ENCODE measurements at places on chromosomes 2 and 18. TPM values are rescaled to one million over a fixed set of nuclear protein-coding genes. Genes with fewer than 3 reads are reported as not detected.

- peak; percentile 58 for DNase-seq
Observed at GRCh38 chr2:1546023-1546591, 132.8 kb downstream of the TPO start.

DNA sequence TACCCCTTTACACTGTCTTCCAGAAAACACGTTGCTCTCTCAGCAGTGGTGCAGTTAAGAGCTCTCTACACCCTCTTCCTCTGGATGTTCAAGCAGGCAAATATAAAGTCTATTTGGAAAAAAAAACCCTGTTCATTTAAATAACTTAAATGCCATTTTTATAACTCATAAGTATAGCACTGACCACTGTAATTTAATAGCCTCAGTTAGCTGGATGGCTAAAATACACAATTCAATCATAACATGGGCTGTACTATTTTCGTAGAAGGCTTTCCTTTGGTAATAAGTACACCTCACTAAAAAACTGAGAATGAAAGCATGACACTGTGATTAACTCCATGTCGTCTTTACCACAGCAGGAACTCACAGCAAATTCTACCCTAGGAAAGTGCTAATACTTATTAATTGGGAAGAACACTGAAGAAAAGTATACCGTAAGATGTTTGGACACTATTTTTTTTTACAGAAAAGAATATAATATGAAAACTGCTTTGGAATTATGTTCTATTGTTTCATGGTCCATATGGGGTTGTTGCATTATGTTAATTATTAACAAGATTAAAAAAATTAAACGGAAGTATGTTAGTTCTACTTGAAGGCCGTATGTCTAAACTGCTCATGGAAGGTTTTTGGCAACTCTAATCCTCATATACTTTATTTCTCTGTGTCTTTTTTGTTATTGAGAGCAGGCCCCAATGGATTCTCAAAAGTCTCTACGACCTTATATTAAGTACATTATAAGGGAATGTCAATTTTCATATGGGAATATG is 269.1 kb downstream of the ZNF385B start:
- no peak for DNase-seq

- no peak for DNase-seq
Observed at GRCh38 chr2:100179806-100180205, 37.4 kb upstream of the AFF3 start.

- DNase-seq, result peak; percentile 65
Observed at GRCh38 chr2:102116630-102117471, 25.7 kb upstream of the IL1R1 start.

DNA sequence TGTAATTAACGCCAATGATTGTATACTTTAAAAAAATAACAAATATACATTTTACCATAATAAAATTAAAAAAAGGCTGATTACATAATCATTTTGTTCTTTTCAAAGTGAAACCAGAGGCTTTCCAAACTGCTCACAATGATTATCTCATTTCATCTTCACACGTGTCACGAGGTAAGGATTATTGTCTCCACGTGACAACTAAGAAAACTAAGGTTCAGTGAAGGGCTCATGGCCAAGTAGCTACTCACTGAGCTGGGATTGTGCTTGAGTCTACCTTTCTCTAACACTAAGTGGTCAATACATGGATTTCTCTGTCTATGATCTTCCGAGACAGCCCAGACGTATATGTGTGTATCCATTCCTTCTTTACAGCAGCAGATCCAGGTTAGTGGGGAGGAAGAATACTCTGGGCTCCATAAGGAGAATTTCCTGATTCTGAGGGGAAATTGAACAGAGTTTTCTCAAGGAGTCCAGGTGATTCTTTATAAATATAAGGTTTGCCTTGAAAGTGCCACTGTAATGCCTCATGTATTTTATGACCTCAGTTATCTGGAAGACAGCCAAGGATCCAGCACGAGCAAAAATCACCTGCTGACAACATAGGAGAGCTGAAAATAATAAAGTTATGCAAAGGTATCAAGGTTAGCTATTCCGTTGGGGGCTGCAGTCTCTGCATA is 25.6 kb upstream of the ACSL3 start:
- no peak for DNase-seq

DNA sequence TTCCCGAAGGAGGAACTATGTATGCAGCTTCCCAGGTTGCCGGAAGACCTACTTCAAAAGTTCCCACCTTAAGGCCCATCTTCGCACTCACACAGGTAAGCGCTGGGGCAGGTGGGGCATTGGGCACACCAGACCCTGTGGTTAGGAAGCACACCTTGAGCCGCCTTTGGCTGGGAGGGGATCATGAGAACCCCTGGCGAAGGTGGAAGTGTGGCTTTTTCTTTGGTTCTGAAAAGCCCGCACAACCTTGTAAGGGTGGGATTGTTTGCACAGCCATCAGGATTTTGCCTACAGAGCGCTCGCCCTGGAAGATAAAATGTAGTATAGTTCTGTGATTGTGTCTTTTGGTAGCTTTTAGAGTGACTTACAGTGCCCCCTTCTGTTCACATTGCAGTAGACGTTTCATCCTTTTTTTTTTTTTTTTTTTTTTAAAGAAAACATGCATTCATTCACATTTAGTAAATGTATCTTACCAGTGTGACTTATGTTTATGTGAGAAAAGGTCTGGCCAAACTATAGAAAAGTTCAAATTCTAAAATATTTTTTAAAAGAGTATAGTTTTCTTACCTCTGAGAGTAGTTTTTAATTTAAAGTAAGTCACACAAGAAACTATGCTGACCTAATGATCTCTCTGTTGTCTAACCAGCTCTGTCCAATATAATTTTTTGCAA is 5.3 kb downstream of the KLF11 start:
- no peak for DNase-seq

- DNase-seq, result peak; percentile 30
Observed at GRCh38 chr2:68225119-68225632, 27.2 kb downstream of the PPP3R1 start.

DNA sequence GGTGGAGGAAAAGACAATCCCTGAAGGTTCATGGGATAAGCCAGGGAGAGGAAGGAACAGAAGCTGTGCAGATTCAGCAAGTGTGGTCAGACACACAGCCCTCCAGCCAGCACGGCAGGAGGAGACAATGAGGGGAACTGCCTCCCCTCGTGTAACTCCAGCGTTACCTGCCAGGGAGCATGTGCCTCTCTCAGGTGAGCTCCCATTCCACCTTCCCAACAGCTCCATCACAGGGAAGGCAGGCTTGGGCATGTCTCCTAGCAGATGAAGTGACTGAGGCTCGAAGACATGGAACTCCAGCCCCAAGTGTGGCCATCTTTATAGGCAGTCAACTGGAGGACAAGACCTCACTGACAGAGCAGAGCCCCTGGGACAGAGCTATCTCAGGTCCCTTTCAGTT is 47.4 kb downstream of the ZBTB7C start:
- DNase-seq, result peak; percentile 35

DNA sequence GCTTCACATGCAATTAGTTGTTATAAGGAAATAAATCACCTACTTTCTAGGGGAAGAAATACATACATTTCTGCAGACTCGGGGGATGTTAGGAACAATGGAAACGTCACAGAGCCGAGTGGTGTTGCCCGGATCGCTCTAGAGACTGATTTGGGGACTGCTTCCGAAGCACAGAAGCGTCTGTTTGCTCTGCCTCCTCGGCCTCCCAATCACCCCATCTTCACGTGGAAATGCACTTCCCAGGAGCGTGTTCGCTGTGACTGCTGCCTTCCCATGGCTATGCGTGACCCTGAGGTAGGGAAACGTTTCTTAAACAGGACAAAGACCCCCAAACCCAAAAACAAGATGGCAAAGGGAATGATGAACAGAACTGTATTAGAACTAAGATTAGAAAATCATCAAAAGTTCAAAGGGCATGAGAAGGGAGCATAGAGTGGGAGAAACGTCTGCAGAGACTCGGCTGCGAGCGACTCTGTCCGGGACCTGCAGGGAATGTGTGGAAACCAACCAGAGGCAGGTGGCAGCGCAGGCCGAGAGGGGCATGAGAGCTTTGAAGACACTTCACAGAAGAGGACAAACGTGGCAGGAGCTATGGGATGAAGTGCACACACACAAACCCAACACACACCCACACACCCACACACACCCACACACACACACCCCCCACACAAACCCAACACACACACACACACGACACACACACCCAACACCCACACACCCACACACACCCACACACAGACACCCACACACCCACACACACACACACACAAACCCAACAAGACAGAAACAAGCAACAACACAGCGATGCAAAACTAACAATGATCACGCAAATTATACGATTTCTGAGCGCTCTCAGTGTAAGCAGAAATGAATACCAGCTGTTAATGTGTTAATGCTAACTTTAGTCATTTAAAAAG is 41.3 kb downstream of the RTP5 start:
- no peak for DNase-seq

DNA sequence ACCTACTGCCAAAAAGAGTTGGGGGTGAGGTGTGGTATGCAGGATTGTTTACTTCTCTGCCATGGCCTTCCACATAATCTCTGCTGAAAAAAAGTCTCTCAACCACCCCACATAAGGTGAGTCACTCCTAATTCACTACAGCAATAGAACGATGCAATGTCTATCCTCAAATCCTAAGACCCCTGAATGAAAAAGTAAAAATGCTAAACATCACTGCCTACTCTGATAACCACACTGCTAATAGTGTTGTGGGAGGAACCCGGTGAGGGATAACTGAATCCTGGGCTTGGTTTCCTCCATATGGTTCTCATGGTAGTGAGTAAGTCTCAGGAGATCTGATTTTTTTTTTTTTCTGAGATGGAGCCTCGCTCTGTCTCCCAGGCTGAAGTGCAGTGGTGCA is 252.5 kb downstream of the PIEZO2 start:
- no peak for DNase-seq

DNA sequence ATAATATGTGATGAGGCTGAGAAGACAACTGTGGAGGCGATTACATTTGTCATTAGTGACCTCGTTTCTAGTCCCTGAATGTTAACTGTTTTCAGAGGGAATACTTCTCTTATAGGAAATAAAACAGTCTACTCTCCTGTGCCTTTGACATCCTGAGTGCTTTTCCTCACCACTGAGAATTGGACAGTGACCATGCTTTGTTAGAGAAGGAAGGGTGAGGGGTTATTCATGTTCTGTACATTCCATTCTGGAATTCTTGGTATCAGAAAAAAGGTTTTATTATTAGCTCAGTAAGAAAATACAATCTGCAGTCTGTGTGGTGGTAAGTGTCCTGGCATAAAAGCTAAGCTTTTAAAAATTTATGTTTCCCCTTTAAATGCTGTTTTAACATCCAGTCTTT is 58.8 kb downstream of the PARD3B start:
- peak; percentile 21 for DNase-seq

GRCh38 chr18:73617981-73618380 is 529.7 kb downstream of the FBXO15 start:
- DNase-seq, result no peak

GRCh38 chr18:25825056-25825455 is 265.4 kb downstream of the SS18 start:
- DNase-seq, result peak; percentile 17

- DNase-seq, result no peak
Observed at GRCh38 chr2:86047575-86048382, 57.9 kb downstream of the POLR1A start.

DNA sequence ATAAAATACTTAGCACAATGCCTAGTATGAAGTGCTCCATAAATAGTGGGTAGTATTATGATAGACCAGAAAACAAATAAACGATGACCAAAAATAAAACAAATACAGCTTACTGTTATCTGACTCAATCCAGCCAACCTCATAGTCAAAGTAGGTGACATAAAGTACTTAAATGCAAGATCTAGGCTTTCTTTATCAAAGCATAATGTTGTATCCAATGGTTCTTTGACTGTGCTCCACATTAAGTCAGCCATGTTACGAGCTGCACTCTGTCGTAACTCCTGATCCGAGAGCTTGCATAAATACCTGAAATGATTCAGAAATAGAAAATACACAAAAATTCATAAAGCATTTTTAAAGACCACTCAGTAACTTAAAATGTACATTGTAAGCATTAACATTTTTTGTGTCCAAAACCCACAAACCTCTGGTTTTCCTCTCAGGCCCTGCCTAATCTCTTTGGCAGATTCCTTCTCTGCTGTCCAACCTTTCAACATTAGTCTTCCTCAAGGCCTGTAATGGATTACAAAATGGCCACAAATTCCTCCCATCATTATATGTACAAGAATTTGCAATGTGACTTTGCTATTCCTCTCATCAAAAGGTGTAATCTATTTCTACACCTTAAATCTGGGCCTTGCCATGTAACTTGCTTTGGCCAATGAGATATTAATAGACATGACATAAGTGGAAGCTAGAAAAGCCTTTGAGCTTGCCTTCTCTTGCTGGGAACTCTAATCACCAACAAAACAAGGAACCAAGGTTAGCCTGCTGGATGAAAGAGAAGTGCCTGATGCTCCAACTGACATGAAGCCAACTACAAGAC is 90.6 kb downstream of the USP34 start:
- no peak for DNase-seq

DNA sequence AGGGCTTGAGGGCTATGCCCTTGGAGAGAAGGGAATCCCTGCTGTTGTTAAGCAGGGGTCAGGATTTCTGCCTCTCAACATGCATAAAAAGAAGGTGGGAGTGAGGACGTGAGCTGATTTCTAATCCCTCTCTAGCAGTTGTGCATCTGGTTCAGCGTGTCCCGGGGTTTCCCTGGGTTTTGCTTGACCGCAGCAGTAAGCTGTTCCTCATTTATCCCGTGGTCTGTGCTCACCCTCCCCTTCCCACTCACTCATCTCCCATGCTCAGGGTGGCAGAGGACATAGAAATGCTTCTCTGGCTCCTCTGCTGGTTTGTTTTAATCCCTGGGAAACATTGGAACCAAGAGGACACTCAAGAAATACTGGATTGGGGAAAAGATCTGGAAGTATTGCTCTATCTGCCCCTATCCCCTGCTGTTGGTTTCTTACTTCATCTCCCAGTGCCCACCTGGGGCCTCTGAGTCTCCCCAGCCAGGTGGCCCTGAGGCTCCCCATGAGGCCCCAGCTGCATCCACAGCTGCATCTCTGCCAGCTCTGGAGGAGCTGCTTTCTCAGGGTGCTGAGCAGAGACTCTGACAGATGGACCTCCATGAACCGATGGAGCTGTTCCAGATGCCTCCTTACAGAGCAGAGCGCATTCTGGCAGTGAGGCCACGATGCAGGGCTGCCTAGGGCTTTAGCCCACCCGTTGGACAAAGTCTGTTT is 36.1 kb downstream of the TET3 start:
- no peak for DNase-seq

DNA sequence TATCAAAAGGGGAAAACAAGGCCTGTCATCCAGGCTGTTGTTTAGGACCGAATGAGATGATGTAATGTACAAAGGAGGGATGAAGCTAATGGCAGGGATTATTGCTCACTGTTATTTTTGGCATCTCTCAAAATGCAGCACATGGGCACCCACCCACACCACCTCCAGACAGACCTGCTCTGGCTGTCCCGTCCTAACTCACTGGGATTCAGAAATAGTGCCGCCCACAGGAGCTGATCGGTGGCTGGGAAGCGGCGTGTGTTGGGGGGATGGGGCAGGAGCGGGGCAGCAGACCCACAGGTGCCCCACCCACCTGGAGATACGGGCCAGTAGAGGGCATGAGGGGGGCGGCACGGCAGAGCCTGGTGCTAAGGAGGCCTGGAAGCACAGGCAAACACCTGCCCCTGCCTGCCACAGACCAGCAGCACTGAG is 52.2 kb downstream of the CRACDL start:
- no peak for DNase-seq

GRCh38 chr18:650428-650858 is 7.0 kb upstream of the TYMS start:
- no peak for DNase-seq

GRCh38 chr2:159262226-159262625 is 24.3 kb downstream of the WDSUB1 start:
- DNase-seq, result no peak

The METAP1D gene
- total RNA-seq, result 11.3 TPM

The ASXL3 gene
- total RNA-seq, result not detected

The CNRIP1 gene
- 14.0 TPM for total RNA-seq

The GKN2 gene
- not detected for total RNA-seq

The CEBPZ gene
- total RNA-seq, result 61.4 TPM

The DNAH6 gene
- total RNA-seq, result 1.1 TPM

The HOXD8 gene
- total RNA-seq, result 16.8 TPM
